ENCODE measurements at places on chromosomes 7 and 10. TPM values are rescaled to one million over a fixed set of nuclear protein-coding genes. Genes with fewer than 3 reads are reported as not detected.

- no peaks in the 10 kb centered on the region for H3K27me3 ChIP-seq
- H3K4me3 ChIP-seq, result no peak overlapping the region
Observed at GRCh38 chr10:7956508-7956907, 98.0 kb upstream of the GATA3 start.

DNA sequence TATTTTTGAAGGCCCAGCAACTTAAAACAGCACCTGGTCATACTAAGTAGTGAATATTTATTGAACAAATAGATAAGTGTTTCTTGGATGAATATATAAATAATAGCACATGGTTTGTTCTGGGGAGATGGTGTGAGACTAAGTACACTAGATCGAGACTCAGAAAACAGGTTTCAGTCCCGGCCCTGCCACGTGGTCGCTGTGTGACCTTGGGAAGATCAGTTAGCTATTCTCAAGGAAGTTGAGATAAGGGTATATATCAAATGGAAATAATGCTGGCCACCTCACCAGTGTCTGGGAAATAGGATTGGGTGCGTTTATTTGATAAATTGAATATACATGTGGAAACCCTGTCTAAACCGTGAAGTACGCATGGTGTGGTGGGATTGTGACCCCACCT lies 354.6 kb downstream of the SDK1 start:
- H3K4me1 ChIP-seq, result no peaks in the 10 kb centered on the region
- no peak overlapping the region for H3K27ac ChIP-seq
- H3K4me3 ChIP-seq, result no peak overlapping the region
- no peaks in the 10 kb centered on the region for H3K27me3 ChIP-seq
- H3K36me3 ChIP-seq, result no peaks in the 10 kb centered on the region

The TTYH3 gene
- 3.8 TPM for total RNA-seq

- H3K36me3 ChIP-seq, result no peaks in the 10 kb centered on the region
- DNase-seq, result no peak
- no peaks in the 10 kb centered on the region for H3K27me3 ChIP-seq
Observed at GRCh38 chr7:80370587-80370986, 141.3 kb downstream of the GNAT3 start.

DNA sequence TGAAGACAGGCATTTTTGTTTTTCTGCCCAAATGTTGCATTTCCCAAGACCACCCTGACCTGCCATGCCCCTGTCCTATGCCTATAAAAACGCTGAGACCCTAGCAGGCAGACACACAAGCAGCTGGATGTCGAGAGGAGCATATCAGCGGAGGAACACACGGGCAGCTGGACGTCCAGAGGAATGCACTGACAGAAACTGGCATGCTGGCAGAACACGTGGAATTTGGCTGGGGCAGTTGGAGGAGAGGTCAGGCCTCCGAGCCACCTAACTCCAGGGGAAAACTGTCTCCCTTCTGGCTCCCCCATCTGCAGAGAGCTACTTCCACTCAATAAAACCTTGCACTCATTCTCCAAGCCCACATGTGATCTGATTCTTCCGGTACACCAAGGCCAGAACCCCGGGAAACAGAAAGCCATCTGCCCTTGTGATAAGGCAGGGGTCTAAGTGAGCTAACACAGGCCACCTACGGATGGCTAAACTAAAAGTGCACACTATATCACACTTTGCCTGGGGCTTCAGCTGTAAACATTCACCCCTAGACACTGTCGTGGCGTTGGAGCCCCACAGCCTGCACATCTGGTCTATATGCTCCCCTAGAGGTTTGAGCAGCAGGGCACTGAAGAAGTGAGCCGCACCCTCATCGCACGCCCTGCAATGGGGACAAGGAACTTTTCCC lies 10.0 kb upstream of the CDHR3 start:
- no peak overlapping the region for H3K4me3 ChIP-seq
- H3K4me1 ChIP-seq, result no peaks in the 10 kb centered on the region
- no peak for DNase-seq
- no peak overlapping the region for H3K27ac ChIP-seq
- no peaks in the 10 kb centered on the region for H3K27me3 ChIP-seq

The AOC1 gene
- total RNA-seq, result 0.29 TPM

The NRP1 gene
- total RNA-seq, result 69.4 TPM
